D721Med (cell line): ENCODE measurements at places on chromosomes 6 and 20.

DNA sequence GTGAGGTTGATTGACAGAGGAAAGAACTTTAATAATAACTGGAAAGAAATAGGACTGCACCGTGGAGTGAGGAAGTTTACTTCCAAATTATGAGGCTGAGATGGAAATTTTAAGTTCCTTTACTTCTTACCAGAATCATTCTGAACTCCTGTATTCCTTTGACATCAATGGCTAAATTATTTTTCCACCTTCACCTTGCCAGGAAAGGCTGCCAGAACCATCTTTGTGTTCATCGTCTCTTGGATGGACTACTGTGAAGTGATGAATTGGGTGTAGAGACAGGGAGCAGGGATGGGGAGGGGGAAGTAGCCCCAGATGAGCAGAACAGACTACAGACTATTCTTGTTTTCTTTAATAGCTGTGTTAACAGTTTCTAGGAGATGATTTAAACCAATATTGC lies 102.1 kb upstream of the CEP162 start:
- no peak for DNase-seq

GRCh38 chr6:44179072-44179536 lies 20.5 kb downstream of the CAPN11 start:
- no peak for DNase-seq

- no peak for DNase-seq
These were observed 264.4 kb downstream of the HACE1 start for GRCh38 chr6:104595311-104595820.

DNA sequence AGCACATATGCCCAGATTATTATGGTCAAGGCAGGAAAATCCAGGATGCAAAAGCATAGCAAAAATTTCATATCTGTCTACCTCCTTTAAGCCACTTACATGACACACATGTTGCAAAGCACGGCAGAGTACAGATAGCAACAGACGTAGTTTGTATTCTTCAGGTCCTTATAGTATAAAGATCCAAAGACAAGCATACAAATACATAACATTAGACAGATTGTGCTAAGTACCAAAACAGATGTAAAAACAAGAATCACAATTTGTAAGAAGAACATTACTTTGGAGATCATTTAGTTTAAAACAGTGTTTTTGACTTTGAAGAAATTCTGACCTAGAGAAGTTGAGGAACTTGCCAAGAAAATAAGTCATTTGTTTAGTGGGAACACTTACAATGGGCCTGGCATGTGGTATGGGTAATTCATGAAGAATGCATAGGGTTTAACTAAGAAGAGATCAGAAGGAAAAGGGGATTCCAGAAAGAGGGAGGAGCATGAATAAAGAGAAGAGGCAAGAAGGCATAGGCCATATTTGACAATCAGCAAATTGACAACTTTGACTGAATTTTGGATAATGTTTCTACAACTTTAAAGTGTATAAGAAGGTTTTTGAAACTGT lies 30.6 kb upstream of the LMBRD1 start:
- DNase-seq: no peak

GRCh38 chr6:21829126-21829525 lies 235.6 kb downstream of the SOX4 start:
- no peak for DNase-seq

DNA sequence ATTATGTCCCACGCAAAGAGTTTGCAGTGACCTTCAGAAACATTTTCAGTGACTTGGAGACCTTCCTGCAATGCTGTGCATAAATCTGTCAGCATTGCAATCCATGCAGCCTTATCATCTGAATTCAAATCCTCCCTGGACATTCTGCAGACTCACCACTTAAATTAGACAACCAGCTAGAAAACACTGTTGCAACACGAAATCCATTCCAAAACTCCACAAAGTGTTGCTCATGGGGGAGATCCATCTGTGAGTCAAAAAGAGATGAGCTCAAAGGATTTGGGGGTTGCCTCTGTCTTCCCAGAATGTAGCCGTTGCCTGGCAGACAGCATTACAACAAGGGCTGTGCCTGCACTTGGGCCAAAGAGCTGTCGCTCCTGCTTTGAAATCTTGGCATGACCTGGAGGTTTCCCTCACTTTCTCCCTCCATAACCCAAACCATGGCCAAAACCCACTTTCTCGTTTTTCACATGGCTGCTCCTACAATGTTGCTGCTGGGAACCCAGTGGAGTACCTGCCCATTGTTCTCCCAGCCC lies 163.5 kb upstream of the CDYL start:
- DNase-seq: no peak

GRCh38 chr6:19692506-19693298 lies 144.5 kb upstream of the ID4 start:
- DNase-seq: no peak

DNA sequence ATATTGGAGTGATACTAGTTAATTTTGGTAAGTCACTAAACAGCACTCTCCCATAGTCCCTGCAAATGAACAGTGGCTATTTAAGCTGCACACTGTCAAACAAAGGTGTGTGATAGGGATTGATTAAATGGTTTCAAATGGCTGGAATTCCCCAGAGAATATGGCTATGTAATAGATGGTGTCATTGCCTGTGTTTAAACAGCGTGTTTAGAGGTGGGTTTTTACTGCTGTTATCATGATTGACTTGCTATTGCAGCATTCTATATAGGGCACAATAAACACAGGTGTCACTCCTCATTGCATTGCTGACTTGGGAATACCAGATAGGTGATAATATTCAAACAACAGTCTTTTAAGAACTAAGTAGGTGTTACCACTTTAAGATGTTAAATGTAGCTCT lies 171.7 kb upstream of the MAN1A1 start:
- no peak for DNase-seq

DNA sequence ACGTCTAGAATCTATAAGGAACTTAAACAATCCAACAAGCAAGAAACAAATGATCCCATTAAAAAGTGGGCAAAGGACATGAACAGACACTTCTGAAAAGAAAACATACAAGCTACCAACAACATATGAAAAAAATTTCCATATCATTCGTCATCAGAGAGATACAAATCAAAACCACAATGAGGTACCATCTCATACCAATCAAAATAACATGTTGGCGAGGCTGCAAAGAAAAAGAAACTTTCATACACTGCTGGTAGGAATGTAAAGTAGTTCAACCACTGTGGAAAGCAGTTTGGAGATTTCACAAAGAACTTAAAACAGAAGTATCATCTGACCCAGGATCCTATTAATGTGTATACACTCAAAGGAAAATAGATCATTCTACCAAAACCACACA lies 243.9 kb upstream of the RUNX2 start:
- DNase-seq: no peak

GRCh38 chr20:3238616-3239025 lies 369 bp downstream of the SLC4A11 start:
- no peak for DNase-seq

GRCh38 chr6:11853678-11854407 lies 75.2 kb upstream of the ADTRP start:
- DNase-seq: no peak

GRCh38 chr20:60600036-60600435 lies 641.8 kb downstream of the CDH26 start:
- DNase-seq: no peak

DNA sequence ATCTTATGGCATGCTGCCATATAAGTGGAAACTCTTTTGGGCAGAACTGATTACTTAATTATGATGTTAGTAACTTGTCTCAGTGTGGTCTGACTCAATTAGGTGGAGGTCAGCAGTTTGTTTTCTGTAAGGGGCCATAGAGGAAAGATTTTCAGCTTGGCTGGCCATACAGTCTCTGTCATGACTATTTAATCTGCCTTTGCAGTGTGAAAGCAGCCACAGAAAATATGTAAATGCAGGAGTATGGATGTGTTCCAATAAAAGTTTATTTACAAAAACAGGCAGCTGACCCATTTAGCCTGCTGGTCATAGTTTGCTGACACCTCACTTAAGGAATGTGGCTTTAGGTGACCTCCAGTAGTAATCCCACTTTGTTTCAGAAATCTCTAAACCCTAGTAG lies 700.7 kb downstream of the EPM2A start:
- no peak for DNase-seq

DNA sequence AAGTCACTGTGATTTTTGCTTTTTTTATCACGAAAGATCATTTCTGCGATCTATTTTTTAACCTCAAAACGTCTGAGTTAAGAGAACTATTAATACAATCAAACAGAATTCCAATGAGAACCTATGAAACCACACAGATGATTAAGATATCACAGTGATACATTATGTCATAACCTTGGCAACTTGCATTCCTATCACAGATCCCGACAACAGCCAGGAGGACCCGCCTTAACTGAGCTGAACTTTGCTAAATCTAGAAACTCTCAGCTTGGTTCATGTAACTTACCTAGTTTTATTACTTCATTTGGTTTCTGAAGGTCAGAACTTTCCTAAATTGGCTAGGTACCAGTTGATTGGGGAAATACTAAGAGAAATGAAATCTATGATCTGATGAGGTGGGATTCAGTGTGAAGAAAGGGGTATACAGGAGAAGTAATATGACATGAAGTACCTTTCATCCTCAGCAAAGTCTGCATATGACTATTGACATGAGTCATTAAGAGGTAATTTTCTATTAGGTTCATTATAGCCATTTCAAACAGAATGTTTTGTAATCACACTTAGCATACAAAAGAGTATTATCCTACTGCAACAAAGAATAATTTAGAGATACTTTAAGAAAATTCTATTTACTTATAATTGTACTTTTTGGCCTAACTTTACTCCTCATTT lies 11.2 kb downstream of the LYRM4 start:
- DNase-seq: no peak
